ENCODE measurements at places on chromosomes 1 and 21.

- DNase-seq, result no peak
Observed at GRCh38 chr1:1307261-1307922, 338 bp downstream of the ACAP3 start.

DNA sequence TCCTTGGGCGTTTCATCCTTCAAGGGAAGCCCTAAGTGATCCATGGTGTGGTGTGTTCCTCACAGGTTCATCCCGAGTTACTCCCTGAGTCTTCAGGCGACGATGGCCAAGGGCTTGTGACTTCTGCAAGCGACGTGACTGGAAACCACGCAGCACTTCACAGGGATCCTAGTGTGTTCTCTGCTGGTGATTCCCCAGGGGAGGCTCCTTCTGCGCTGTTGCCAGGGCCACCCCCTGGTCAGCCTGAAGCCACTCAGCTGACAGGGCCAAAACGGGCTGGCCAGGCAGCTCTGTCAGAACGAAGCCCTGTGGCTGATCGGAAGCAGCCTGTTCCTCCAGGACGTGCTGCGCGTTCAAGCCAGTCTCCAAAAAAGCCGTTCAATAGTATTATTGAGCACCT is 71.5 kb downstream of the VPS26C start:
- no peak for DNase-seq

GRCh38 chr1:17538428-17539117 is 925 bp upstream of the ARHGEF10L start:
- no peak for DNase-seq

GRCh38 chr21:44466996-44467858 is 11.9 kb downstream of the LRRC3 start:
- no peak for DNase-seq

GRCh38 chr1:204479387-204480136 is 15.0 kb downstream of the PIK3C2B start:
- DNase-seq, result no peak

GRCh38 chr1:221503268-221503667 is 238.6 kb downstream of the DUSP10 start:
- no peak for DNase-seq

DNA sequence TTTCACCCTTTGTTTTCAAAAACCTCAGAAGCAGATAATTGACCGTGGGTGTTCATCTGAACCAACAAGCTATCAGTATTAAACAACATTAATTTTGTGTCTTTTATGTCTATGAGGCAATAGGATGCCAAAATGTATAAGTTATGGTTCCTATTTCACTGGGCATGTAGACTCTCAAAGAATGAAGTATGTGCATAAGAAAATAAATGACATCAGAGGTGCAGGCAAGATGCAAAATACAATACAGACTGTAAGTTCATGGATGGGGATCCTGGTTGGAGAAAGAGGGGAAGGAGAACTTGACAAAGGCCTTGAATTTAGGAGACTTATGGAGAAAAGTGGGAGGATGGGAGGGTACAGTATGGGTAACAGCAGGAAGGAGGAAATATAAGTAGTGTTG is 23.4 kb upstream of the POU2F1 start:
- no peak for DNase-seq

GRCh38 chr1:201332021-201332420 is 45.5 kb downstream of the TNNT2 start:
- no peak for DNase-seq

DNA sequence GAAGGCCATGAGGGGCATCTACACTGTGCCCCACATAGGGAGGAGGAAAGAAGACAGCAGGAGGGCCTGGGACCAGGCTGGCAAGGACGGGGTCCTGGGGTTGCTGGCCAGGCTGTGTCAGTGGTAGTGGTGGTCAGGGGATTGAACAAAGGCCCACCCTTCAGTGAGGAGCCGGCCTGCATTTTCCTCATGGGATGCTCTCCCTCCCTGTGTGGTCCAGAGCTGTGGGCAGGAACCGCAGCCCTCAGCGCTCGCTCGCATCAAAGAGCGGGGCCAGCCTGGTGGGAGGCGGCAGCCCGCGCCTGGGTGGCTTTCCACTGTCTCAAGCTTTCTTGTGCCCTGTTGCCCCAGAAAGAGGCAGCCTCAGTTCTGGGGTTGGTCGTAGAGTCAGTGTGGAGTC is 24.8 kb downstream of the LHX4 start:
- DNase-seq, result no peak

GRCh38 chr21:39927304-39927886 is 60.2 kb downstream of the PCP4 start:
- DNase-seq, result no peak

GRCh38 chr1:212447478-212447877 is 14.8 kb downstream of the NENF start:
- no peak for DNase-seq
